Activated T-cell treated with anti-CD3 and anti-CD28 coated beads, Interleukin-2, amount 50 U/mL, for 4 hours (primary cell): ENCODE measurements at places on chromosomes 1 and 21.

DNA sequence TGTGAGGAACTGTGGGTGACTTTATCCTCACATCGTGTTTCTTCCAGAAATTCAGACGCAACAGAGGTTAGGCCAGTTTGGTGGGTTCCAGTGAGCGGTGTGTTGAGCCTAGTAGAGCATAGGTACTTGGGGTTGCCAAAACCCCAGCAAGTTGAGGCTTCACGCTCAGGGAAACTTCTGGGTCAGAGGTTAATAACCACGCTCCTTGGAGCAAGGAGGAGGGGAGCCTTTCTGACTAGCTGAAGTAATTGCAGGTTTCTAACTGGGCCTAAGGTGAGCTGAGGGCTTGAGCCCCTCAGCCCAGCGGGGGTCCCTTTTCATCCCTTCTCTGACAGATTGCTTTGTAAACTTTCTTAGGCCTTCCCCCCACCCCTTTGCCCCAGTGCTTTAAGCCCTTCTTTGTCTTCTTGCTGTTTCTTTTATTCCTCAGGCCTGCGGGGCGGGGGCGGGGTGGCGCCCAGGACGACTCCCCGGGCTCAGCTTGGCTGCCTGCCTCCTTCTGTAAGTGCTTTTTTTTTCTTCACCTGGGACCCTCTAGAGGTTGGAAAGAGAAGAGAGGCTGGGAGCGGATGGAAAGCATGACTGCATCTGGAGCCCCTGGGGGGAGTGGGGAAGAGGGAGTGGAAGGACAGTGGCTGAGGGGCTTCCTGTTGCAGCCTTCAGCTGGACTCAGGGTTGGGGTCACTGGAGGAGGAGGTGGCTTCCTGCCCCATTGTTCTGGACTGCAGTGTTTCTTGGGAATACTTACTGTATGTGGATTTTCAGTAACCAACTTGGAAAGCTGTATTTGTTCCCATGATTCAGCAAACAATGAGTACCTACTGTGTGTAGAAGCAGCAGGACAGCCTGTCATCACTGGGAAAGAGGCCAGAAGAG lies 1.3 kb upstream of the ZNF436 start:
- no peak for DNase-seq

GRCh38 chr1:212230329-212230728 lies 54.9 kb upstream of the PPP2R5A start:
- DNase-seq, result no peak

GRCh38 chr21:42997053-42997452 lies 22.7 kb downstream of the PKNOX1 start:
- no peak for DNase-seq

DNA sequence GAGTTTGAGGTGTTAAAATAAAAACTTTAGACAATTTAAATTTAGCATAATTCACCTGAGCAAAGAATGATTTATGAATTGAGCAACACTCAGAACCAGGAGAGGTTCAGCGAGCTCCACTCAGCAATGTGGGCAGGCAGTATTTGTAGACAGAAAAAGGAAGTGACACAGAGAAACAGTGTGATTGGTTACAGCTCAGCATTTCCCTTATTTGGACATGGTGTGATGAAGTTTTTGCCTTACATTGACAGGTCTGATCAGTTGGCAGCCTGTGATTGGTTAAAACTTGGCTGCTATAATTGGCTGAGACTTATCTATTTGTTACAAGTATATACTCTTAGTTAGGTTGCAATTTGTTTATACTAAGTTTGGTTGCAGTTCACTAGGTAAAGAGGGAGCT lies 621.2 kb upstream of the PRMT6 start:
- no peak for DNase-seq

- no peak for DNase-seq
Observed at GRCh38 chr1:60280256-60280655, 206.7 kb upstream of the C1orf87 start.

- no peak for DNase-seq
Observed at GRCh38 chr21:46005081-46005480, 23.5 kb downstream of the COL6A1 start.

DNA sequence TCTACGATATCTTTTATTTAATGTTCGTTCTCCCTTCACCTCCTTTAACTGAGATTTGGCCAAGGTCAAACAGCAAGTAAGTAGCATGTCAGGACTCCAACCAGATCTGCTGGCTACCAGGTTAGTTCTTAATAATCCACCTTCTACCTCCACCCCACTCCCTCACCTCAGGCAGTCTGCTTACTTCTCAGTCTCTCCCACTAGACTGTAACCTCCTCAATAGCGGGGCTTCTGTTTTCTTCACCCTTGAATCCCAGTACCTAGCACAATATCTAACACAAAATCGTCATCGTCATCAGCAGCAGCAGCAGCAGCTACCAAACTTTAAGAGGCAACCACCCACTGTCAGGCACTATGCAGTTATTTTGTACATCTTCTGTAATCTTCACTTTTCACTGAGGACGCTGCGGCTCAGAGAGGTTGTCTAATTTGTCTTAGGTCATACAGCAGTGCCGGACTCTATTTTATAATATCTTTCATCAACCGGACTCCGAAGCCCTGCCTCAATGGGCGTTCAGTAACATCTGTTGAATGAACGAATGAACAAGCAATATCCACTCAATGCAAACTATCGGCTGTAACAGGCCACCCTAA lies 859 bp upstream of the MAGI3 start:
- DNase-seq, result no peak

- no peak for DNase-seq
Observed at GRCh38 chr1:13627127-13627526, 43.5 kb downstream of the PDPN start.

GRCh38 chr21:15272171-15272570 lies 207.4 kb upstream of the NRIP1 start:
- no peak for DNase-seq

GRCh38 chr1:204495078-204495753 lies 611 bp upstream of the PIK3C2B start:
- DNase-seq, result no peak

- no peak for DNase-seq
Observed at GRCh38 chr1:203317429-203318228, 12.3 kb downstream of the BTG2 start.

DNA sequence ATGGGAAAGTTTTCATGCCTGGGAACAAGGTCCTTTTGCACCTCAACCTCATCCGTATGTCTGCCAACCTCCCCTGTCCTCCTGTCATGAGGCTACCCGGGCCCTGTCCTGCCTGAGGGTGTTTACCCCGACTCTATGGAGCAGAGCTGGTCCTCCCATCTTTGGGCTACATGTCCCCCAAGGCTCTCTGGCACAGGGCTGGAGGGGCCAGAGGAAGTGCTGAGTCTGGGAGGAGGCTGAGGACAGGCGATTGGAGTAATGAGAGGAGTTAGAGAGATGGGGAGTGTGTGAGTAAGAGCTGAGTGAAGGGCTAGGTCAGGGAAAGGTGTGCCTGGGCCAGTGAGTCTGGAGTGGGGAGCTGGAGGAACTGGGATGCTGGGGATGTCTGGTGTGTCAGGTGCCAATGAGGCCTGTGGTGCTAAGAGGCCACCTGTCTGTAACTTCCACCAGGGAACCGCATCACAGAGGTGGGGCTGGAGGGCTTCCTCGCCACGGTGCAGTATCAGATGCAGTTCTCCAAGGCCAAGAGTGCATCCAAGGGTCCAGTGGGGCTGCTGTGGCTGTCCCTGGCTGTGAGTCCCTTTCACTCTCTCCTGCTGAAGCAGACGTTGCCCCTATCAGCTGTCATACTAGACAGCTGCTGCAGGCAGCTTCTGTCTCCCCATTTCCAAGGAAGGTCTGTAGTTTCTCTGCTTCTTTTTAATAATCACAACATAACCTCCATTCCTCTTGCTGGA lies 11.7 kb downstream of the LRRC71 start:
- DNase-seq, result no peak

DNA sequence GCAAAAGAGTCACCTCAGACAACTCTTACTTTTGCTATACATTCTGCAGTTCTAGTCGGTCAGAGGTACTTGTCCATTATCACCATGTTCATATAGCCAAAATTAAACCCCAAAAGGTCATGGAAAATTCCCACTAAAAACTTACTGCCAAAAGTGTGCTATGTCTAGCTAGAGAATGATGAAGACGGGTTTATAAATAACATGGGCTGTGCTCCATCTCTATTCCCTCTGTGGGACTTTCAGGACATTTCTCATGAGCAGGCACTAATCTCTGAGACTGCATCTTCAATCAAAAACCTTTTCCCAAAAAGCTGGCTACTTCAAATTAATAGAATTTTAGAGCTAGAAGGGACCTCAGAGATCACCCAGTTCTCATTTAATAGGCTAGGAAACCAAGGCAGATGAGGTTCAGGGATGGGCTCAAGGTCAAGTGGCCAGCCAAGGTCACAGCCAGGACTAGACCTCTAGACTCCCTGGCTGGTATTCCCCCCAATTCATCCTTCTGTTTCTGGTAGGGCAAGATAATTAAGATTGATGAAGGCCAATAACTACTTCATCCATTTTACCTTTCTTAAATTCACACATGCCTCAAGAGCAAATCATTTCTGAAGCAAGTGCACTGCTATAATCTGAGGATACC lies 21.0 kb upstream of the MOB3C start:
- no peak for DNase-seq

DNA sequence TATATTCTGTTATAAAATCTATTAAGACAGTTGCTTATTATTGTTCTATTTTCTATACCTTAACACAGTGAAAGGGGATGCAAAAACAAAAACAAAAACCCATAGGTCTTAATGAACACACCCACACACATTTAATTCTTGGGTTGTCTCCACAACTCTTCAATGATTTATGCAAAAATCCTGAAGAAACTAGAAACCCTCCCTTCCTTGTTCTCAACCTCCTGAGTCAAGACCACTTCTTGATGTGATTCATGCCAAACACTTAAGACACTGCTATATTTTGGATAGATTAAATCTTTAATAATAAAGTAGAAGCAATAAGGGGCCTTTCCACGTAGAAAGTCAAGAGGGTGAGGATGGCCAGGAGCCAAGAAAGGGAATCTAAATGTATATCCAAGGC lies 23.4 kb downstream of the SCAF4 start:
- DNase-seq, result no peak

DNA sequence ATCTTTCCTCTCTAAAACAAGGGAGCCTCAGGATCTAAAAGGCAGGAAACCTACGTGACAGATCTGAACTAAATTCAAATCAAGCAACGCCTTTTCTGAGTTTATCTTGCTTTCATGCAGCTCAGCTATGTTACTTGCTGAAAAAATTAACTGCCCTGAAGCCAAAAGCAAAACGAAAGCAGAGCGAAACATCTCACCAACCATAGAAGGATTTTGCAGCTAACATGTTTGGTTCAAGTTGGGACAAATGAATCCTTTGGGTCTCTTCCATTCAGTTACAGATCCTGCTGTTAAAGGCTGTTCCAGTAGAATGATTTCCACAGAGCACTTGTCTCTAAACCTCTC lies 482 bp downstream of the SLC2A5 start:
- no peak for DNase-seq
